Stimulated activated CD8-positive, alpha-beta memory T cell treated with anti-CD3 and anti-CD28 coated beads, Interleukin-4, amount 100 ng/mL, for 4 hours (primary cell): ENCODE measurements at places on chromosomes 2 and 18.

DNA sequence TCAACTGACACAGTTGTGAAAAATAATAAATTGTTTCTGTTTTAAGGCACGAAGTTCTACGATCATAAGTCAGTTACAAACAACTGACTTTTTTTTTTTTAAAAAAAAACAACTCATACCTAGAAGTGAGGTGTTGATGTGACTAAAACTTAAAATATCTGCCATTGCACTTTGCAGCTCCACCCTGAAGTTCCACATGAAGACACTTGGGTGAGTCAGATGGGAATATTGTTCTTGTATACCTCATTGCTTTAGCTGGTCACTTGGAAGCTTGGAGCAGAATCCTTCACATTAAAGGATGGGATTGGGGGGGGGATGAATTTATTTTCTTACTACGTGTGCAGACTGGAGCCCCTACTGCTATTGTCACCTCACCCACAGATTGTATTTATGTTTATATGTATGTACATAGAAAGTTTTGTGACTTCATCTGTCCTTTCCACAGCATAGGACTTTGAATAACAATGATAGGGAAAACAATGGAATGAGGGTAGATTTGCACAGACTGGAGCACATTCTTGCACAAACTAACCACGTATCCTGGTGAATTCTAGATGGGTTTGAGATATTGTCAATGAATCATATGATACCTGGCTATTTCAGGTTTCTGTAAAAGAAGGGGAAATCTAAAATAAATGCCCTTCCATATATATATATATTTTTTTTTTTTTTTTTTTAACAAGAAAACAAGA, 57.9 kb upstream of the ARHGAP15 start:
- no peak for DNase-seq

GRCh38 chr2:236889791-236890704, 195.6 kb upstream of the COPS8 start:
- DNase-seq = no peak

- peak; percentile 23 for DNase-seq
These were observed 61.3 kb upstream of the ITSN2 start for GRCh38 chr2:24421668-24422067.

- DNase-seq = no peak
These were observed 49.0 kb downstream of the KYNU start for GRCh38 chr2:142926445-142926844.

- DNase-seq = no peak
These were observed 57.8 kb downstream of the CYB5A start for GRCh38 chr18:74233933-74234325.

- DNase-seq = no peak
These were observed 48.6 kb downstream of the KIAA2012 start for GRCh38 chr2:202121532-202122162.

GRCh38 chr18:32208023-32208422, 18.2 kb downstream of the MEP1B start:
- no peak for DNase-seq

DNA sequence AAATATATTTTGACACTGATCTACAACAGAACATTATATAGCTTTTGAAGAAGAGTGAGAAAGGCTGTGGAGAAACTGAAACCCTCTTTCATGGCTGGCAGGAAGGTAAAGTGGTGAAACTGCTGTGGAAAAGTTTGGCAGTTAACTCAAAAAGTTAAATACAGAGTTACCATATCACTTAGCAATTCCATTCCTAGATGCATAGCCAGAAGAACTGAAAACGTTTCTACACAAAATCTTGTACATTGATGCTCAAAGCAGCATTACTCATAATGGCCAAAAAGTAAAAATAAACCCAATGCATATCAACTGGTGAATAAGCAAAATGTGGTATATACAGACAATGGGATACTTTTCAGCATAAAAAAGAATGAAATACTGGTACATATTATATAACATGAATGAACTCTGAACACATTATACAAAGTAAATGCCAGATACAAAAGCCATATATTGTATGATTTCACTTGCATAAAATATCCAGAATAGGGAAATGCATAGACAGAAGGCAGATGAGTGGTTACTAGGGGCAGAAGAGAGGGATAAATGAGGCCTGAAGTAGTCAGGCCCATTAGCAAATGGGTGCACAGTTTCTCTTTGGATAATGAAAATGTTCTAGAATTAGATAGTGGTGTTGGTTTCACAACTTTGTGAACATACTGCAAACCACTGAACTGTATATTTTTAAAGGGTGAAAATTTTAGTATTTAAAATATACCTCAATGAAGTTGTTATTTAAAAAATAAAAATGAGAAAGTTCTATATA, 114.3 kb downstream of the DYM start:
- no peak for DNase-seq

DNA sequence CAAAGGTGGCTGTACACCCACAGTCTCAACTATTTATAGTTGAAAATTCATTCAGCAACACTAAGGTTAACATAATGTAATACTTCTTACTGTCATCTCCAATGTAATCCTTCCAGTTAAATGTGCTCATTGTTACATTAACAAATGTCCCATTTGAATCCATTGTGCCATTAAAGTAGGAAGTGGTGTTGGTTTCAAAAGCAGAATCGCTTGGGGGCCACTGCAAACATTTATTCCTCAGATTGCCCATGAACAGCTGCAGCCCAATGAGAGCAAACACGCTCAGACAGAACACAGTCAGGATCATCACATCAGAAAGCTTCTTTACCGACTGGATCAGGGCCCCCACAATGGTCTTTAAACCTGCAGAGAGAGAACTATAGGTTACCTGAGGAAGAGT, 41.4 kb downstream of the SCN3A start:
- no peak for DNase-seq

DNA sequence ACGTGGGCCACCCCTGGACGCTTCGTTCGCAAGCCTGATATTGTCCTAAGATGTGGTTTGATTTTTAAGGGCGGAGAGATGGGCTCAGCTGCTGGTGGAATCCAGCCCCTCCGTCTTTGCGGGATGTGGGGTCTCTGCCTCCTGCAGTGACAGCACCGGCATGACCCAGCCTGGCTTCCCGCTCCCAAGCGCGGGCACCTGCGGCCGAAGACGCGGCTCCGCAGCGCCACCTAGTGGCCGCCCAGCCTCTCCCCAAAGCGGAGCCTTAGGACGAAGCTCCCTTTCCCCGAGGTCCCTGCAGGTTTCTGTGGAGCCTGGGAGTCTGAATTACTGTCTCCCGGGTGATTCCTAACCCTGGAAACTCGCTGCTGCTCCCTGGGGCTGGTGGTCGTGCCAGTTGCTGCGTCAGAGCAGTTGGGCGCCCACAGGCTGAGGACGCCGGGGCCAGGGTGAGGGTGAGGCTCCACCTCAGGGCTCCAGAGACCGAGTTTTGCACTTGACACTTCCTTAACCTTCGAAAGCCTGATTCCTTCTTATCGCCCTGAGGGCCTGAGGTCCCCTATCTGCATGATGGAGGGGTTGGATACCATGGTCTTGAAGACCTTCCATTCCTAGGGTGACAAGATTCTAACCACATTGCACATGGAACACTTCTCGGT, 137.5 kb downstream of the TPO start:
- peak; percentile 41 for DNase-seq

GRCh38 chr2:143415571-143415970, 286.4 kb downstream of the ARHGAP15 start:
- DNase-seq = no peak

- DNase-seq = no peak
These were observed 540.0 kb upstream of the CNTNAP5 start for GRCh38 chr2:123485056-123485455.

DNA sequence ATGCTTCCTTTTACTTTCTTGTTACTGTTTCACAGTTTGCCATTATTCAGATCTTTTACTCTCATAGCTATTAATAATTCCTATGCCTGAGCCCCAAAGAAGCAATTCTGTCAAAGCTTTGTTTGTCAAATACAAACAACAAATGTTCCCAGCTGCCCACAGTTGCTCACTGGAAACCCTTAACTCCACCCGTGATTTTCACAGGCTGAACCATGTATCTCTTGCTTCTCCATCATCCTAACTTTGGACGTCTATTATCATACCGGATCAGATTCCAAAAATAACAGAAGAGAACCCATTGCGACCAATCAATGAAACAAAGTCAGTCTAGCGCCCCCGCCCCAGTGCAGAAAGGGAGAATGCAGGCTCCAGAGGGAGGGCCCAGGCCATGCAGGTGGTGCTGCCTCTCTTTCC, 24.2 kb downstream of the COLEC12 start:
- DNase-seq = no peak

- DNase-seq = no peak
These were observed 383.1 kb upstream of the ID2 start for GRCh38 chr2:8298783-8299182.

GRCh38 chr2:159326569-159327255, 40.2 kb upstream of the WDSUB1 start:
- no peak for DNase-seq

- peak; percentile 36 for DNase-seq
These were observed 9.0 kb downstream of the SERTAD2 start for GRCh38 chr2:64644458-64645382.

DNA sequence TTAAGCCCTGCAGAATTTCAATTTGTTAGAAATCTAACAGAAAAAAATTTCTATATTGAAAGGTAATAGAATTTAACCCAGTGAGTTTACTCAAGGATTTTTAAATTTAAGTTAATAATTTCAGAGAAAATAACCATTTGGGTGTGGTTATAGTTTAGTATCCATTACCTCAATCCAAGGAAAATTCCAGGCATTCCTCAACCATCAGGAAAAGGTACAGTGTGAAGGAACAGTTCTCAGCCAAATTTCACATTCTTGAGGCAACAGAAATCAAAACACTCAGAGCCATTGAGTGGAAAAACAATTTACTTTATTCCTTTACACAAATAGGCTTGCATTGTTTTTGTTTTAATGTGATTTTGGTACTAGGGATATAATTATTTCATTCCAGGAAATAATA, 45.6 kb downstream of the ONECUT2 start:
- DNase-seq = no peak

GRCh38 chr2:9063023-9063606, 59.6 kb upstream of the MBOAT2 start:
- DNase-seq = no peak

DNA sequence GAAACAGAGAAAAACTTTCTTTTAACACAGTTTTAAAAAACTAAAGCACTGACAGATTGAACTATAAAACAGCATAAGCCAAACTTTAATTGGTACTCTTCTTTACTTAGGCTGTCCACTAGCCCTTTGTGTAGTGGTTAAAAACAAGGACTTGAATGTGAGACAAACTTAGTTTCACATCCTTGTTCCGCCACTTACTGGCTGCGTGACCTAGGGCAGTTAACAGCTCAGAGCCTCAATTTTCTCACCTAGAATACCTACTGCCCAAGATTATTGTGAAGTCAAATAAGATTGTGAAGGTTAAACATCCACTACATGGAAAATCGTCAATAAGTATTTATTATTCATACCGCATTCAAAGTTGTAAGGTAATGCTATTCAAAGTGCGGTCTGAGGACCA, 2.0 kb downstream of the WDR35 start:
- no peak for DNase-seq

DNA sequence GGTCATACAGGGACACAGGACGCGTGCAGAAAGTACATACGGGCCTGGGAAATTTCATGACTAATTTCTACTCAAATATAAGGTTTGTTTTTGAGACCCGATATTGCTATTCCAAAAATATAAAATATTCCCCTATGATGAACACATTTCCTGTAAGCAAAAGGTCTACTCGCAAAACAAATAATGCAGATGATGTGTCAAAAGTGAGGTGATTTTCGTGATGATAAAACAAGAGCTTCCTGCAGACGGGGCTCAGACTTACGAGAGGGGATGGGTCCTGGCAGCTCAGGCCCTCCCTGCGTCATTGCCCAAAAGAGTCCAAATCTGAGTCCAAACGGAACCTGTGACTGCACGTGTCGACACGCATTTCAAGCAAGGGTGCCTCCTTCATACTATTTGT, 62.7 kb downstream of the MBP start:
- DNase-seq = no peak

DNA sequence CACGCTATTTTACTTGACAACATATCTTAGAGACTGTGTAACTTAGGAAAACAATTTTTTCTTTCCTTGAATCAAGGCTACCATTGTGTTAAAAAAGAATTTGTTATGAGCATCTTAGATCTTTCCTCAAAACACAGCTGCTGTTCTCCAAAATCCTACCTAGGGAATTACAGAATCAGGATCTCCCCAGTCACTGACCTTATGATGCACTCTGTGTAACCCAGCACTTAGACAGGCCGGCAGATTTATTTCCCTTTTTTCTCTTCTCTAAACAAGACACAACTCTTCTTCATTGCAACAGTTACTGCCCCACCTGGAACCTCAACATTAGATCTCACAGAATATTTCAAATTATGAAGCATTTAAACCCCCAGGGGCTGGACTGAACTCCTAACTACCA, 13.5 kb upstream of the C2orf15 start:
- DNase-seq = no peak

DNA sequence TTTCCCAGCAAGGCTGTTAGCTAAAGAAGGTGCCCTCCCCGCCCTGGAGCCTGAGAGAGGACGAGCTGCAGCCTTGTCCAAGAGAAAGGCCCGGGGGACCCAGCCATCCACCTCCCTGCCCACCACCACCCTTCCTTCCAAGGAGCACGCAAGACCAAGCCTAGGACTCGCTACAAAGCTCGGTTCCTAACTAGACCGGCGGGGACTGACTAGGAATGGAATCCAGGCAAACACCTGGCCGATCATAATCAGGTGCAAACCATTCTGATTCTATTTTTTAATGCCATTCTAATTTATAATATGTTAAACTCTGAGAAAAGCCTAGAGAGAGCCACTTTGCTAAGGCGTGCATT, 19.7 kb upstream of the TUBB6 start:
- DNase-seq = no peak

GRCh38 chr2:67876176-67876575, 186.6 kb downstream of the C1D start:
- DNase-seq = no peak

- no peak for DNase-seq
These were observed 375.7 kb downstream of the EIPR1 start for GRCh38 chr2:3001615-3002560.

DNA sequence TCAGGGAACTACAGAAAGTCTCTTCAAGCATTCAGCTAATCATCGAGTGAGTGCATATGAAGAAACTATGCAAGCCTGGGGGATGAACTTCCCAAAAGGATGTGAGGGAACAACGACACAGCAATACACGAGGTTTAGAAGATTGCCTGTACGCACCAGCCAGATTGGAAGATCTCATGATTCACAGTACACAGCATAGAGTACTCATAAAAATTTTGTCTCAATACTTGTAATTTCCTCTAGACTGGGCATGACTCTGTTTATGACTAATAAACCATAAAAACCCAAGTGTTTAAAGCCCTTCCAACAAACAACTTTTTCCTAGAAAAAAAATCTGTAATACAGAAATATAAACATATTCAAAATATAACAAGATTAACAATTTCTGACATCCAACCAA, 279.7 kb downstream of the KCNJ3 start:
- DNase-seq = no peak

GRCh38 chr2:6186332-6187151, 494.4 kb downstream of the SOX11 start:
- no peak for DNase-seq
